ENCODE measurements at places on chromosomes 3 and 15.

GRCh38 chr3:39332525-39332924 is 3.0 kb downstream of the CCR8 start:
- DNase-seq, result no peak

DNA sequence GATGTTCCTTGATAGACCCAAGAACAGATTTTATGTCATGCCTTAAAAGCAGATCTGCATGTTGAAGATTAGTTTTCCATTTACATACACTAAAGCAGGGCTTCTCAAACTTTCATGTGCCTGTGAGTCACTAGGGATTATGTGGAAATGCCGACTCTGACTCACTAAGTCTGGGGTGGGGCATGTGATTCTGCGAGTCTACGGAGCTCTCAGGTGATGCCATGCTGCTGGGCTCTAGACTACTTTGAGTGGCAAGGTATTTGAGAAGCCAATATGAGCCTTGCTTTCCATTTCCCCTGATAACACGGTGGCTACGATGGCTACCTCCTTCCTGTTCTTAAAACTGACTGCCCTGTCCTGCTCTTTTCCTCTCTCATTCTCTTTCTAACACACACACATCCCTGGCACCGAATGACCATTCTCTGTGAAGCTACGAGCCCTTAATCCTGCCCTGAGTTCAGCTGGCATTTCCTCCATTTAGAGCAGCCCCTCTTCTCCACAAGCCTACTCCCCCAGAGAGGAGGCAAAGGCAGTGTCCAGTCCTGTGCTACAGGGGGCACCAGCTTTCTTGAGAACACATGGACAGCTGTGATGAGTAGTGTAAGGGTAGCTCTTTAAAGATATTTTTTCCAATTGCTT is 39.7 kb upstream of the PYGO1 start:
- DNase-seq, result no peak

DNA sequence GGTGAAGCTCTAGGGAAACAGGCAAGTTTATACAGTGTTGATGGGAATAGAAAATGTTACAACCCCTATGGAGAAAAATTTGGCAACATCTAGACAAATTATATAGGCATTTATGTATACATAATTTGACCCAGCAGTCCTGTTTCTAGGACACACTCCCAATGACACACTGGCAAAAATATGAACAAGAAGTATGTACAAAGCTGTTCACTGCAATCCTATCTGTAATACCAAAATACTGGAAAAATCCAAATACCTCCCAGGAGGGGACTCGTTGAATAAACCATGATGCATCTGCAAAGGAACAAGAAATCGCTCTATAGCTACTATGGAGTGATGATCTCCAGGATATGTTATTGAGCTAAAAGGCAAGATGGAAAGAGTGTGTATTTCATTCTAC is 8.5 kb downstream of the BFSP2 start:
- no peak for DNase-seq

- no peak for DNase-seq
Observed at GRCh38 chr3:190217081-190217480, 96.4 kb upstream of the P3H2 start.

- no peak for DNase-seq
Observed at GRCh38 chr3:43190670-43191069, 84.8 kb upstream of the POMGNT2 start.

DNA sequence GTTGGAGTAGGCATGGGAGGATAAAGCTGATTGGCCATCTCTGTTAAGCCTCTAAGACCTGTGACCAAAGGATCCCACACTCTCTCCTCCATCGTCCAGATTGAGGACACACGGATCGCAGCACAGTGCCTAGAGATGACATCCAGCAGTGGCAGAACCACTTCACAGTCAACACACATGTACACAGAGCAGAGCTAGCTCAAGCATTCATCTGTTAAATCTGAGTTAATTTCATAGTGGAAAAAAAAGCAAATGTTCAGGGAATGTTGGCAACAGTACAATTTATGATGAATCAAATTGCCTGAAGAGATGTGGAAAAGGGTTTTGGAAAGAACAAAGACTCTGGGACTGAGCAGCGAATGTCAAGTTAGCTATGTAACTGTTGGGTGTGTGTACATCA is 108.1 kb upstream of the PLAAT1 start:
- no peak for DNase-seq

GRCh38 chr15:77856705-77857346 is 220.7 kb downstream of the TBC1D2B start:
- DNase-seq, result no peak

DNA sequence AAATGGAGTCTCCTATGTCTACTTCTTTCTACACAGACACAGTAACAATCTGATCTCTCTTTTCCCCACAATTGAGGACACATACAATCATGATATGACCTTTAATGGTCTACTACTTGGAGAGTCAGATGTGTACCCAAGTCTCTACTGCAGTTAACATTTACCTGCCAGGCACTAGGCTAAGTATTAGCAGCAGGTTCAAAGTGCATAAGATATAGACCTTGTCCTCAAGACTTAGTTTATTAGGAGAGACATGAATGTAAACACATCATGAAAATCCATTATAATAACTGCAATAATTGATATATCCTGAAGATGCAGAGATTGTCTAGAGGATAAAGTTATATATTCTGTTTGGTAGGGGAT is 3.1 kb downstream of the SLC35A5 start:
- no peak for DNase-seq

DNA sequence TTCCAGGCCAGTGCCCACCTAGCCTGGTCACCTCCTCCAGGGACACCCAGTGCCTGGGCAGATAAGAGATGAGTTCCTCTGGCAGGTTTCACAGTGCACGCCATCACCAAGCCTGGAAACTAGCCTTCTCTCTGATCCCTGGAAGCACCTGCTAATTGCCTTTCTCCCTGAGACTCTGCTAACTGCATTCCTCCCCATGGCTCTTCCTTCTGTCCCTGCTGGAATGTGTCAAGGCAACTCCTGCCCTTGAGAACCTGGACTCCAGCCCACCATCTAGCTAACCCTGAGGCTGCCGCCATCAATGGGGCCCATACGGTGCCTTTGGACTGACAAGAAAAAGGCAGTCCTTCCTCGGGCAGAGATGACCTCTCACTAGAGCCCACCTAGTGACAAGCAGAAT is 18.5 kb downstream of the VIPR1 start:
- no peak for DNase-seq

DNA sequence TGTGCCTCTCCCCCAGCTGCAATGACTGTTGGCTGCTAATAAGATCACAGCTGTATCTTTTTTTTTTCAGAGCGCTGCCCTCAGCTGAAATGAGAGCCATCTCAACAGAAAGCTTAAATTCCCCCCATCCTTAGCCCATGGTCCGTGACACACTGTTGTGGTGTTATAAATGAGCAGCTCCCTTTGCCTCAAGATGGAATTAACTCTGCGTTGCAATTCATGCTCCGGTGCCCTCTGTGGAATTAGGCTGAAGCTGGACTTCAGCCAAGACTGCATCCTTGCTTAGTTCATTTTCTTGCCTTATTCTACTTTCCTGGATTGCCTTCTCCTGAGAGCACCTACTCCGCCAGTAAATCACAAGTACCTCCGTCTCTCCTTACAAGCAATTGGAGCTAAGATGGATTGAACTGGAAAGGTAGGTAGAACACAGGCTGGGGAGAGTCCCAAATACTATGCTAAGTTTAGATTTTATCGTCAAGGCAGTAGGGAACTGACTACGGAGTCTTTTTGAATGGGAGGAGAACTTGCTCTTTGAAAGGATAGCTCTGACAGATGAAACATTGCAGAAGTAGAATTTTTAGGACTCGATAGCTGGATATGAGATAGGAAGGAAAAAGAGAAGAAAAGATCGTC is 39.0 kb upstream of the THRB start:
- no peak for DNase-seq

DNA sequence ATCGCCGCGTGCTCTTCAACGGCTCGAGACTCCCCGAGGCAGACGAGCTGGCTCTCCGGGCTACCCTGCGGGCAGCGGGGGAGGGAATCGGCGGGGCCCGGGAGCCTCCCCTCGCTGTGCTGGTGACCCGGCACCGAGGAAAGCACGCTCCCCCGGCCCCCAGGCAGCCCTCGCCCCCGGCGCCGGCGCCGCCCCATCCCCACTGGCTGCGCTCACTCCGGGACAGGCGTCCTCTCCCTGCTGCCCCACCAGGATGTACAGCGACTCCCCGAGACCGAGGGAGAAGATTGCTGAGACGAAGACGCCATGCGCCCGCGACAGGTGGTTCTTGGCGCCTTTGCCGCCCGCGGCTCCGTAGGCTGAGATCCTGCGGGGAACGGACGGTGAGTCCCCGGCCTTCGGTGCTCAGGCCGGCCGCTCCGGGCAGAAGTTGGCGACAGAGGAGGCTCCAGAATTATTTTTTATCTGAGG is 1.7 kb downstream of the LTK start:
- no peak for DNase-seq

DNA sequence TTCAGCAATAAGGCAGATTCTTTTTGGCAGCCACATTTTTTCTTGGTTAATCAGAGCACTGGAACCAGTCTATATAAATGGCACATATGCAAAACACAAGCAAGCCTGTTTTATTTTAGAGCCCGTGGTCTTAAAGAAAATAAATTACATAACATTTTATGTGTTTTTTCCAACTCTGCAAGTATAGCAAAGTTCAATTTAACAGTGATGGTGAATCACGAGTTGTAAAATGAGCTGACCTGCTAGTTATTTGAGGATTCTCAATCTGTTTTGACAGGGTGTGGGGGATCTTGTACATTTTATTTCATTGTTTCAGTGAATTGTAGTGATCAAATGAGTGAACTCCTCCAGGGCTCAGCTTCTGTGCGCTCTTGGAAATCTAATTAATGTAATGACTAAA is 2.7 kb downstream of the ARHGEF26 start:
- no peak for DNase-seq

- DNase-seq, result no peak
Observed at GRCh38 chr3:181457756-181458155, 254.0 kb upstream of the SOX2 start.

GRCh38 chr15:47756872-47757271 is 39.6 kb downstream of the SEMA6D start:
- DNase-seq, result no peak

DNA sequence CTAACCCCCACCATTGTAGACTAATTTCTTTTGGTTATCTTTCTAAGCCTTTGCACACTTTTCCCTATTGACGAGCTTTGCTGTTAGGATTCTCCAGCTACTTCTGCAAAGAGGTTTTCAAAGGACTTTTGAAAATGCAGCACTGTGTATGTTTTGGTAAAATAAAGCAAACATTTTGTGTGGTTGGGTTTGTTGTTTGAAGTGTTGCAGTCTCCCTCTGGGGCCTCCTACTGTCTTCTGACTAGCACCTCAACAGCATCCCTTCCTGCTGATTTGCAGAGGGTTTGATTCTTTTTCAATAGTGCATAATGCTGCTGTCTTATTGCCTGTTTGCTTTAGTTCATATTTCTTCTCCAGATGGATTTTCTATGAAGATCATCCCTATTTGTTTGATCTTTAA is 775.1 kb upstream of the CFAP20DC start:
- no peak for DNase-seq

GRCh38 chr15:69164807-69165636 is 4.6 kb downstream of the GLCE start:
- DNase-seq, result no peak

DNA sequence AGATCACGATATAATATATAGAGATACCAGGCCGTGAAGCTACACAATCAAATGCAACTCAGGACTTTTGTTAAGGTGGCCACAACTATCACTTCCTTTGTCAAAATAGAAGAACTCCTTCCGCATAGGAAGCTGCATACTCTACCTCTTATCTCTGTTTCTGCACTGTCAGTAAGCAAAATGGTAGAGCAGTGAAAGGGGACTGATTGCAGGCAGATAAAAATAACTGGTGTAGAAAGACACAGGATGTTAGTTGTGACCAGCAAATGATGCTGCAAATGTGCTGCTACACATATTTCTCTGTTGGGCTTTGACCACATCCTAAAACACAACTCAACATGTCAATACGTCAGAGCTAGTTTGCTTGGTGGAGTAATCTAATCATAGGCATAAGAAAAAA is 16.3 kb upstream of the TRAT1 start:
- DNase-seq, result no peak

DNA sequence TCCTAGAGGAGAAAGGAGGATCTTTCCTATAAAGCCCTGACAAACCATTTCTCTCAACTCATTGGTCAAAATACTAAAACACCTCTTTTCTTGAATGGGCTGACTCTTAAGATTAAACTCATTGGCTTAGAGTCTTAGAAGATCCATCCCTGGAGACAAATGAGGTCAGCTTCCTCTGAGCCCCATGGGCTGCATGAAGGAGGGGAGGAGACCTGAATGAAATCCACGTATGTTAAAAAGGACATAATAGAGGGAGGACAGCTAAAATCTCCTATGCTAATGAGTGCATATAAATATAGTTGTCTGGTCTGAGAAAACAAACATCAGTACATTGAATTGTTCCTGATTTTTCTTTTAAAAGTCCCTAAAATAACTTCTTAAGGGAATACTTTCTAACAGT is 255.0 kb downstream of the TBL1XR1 start:
- DNase-seq, result no peak

DNA sequence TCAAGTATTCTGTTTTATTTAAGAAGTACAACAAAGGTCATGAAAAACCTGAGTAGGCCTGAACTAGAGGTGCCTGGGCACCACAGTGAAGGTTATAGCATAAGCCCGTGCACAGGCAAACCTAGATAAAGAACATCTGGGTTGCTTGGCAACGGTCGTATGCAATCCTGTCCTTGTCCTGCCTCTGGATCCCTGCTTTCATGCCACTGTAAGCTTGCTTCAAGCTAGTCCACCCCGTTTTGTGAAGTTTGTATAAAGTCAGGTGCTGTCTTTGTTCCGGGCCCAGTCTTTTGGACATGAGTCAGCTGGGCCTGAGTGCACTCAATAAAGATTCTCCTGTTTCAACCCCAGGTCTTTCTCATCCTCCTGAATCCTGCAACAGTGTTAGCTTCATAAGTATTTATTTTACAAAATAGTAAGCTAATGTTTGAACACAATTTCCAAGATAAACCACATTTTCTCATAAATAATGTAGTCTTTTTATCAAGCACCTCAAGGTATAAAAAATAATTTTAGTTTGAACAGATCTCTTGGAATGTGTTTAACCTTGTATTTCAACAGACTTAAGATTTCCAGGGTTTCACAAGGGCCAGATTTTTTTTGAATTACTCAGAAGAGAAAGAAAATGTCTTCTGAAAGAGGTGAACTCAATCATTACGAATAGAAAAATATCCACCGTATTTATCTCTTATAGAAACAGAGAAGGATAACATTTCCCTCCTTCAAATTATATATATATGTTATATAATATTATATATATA is 14.3 kb upstream of the SLC9C1 start:
- no peak for DNase-seq

Measured in stimulated activated CD4-positive, alpha-beta T cell treated with anti-CD3 and anti-CD28 coated beads, Interleukin-1b, Interleukin-23, amount 100 ng/mL, for 1 hour (primary cell).